Effector CD8-positive, alpha-beta T cell (primary cell): ENCODE measurements at places on chromosomes 3 and 15.

DNA sequence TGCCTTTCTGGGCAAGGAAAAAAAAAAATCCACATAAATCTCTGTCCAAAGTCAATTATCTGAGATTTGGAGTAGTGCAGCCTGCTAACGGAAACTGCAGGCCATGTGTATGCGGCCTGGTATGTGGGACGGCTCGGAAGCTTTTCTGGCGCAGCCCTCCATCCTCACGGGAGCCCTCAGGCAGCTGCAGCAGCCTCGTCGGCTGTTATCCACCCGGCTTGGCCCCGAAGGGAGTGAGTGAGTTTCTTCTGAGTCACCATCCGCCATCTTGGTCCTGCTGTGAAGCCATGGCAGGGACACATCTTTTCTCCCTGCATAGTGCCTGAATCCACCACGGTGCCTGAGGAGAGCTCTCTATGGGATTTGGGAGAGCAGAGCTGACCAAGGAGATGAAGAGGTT lies 62.8 kb downstream of the POLR2M start:
- no peak for DNase-seq

GRCh38 chr3:63954182-63954581 lies 42.0 kb upstream of the SCAANT1 start:
- no peak for DNase-seq

DNA sequence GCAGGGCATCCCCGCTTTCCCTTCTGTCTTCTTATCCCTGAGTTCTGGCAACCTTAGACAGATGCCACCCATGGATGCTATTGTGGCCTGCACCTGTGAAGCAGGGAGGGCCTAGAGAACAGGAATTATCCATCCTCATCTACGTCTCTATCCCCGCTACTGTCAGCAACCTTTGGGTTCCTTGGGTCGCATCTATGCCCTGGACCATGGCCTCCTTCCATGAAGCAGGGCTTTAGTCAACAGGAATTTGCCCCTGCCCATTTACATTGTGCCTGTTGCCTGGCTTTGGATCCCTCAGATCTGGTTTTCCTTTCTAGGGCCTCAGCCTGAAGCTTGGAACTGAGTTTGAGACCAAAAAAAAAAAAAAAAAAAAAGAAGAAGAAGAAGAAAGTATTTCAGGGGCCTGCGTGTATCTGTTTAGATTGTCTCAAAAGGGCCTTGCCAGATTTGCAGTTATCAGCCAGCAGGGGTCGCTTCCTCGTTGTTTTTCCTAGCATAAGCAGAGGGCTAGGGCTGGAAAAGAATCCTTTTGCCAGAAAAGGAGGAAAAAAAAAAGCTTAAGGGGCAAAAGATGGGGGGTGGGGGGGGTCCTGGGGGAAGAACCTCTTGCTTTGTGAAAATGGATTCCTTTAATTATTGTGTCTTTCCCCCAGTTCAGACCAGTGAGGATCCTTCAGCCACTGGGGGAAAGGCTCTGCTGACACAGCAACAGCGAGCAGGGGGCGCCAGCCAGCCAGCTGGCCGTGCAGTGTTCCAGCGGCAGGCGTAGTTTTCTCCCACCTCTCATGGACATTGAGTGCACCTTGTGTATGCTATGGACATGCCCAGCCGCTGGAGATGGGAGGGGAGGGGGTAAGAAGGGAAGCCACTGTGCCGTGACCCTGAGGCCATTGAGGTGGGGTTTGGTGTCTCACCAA lies 65.7 kb upstream of the ALDH1L1 start:
- DNase-seq: no peak

- no peak for DNase-seq
These were observed 84.2 kb downstream of the SEMA6D start for GRCh38 chr15:47801522-47801921.

- no peak for DNase-seq
These were observed 91.7 kb downstream of the MCTP2 start for GRCh38 chr15:94323076-94323475.

DNA sequence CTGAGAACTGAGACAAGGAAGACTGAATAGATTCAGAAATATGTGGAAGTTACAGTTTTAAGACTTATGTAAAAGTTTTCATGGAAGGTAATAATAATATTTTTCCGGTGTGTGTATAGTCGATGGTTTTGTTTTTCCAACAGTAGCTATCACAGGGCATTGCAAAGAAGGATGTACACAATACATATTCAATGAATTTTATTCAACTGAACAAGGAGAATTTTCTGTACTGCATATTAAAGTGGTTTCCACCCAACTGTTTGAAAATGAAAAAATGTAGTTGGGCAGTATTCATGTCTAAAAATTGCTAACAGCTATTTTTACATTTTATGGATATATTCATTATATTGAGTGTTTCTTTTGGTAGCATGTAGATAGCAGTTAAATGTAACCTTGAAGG lies 350.3 kb upstream of the ATP10A start:
- no peak for DNase-seq
